ENCODE measurements at places on chromosomes 5 and 9.

DNA sequence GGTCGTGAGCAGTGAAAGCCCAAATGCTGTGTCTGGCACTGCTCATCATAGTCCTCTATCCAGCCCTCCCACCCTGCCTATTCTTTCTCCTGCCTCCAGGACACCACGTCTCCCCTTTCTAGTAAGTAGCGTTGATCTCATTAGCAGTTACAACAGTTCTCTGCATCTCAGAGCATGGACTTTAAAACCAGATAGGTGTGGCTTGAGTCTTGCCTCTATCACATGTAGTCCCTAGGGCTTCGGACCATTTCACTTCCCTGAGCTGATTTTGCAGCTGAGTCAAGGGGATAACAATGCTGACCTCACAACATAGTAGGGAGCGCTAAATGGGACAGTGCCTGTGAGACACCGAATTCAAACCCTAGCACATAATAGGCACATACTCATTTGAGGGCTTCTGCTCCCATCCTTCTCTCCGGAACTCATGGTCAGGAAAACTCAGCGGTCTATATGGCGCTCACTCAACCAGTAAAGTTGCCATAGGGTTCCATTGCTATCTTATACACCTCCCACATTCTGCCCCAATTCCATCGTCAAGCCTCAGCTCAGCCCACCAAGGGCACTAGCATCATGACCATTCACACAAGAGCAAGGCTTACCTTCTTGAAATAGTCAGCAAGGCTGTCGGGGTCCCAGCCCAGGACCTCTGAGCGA, 515 bp downstream of the LCP2 start:
- no peak for DNase-seq

- DNase-seq: no peak
Observed at GRCh38 chr5:6904860-6905259, 191.6 kb downstream of the TENT4A start.

- DNase-seq: no peak
Observed at GRCh38 chr5:375921-376798, 54.6 kb downstream of the AHRR start.

DNA sequence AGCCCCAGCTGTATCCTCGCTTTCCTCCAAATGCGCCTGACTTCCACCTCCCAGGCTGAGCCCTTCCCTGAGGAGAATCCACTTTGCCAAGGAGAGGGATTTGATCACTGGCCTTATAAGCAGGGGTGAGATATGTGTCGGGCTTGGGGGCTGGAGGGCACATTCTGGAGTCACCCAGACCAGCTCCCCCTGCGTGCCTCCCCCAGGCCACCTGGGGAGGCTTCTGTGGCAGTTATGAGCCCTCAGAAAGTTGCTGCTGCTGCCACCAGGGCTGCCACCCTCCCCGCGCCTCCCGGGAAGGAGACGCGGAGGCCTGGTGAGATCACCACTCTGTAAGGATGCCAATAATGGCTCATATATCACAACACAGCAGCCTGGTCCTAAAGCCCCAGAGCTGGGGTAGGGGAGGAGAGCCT, 211.5 kb downstream of the PAPPA start:
- no peak for DNase-seq

DNA sequence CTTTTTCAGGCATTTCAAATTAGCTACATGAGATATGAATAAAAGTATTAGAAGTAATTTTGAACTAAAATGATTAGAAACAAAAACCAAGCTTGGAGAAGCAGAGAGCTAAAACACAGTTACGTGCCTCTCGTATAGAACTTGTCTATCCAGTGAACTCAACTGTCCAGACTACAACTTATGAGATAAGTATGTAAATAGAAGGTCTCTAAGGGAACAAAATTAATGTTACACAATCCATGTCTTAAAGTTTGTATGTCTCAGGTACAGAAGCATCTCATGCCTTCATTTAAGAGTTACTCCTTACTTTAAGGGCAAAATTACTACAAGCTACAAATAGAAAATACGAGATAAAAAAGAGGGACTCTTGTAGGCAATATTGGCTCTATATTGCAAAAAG, 316.8 kb downstream of the CETN3 start:
- DNase-seq: no peak

DNA sequence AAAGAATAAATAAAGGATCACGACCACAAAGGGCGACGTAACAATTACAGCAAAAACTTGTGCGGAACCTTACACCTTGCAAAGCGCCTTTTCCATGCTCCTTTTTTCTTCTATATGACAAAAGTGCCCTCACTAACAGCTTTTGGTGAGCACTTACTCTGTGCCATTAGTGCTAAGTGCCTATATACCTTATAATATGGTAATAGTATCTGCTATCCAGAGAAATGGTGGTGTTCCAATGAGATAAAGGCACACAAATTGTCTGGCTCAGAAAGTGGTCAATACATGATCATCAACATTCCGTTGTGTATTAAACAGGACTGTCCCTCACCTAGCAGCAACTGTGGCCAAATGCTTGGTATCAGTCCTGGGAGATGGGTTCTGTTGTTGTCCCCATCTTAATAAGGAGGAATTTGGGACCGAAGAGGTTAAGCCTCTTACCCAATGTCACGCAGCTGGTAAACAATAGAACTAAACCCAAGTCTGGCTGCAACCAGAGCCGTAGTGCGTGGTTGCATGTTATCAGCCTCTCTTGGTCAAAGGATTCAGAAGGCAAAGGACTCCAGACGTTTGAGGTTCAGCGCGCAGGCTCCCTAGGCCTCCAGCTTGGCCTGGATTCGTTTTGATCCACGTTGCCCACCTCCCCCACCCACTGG, 564 bp upstream of the TOR2A start:
- DNase-seq: no peak

DNA sequence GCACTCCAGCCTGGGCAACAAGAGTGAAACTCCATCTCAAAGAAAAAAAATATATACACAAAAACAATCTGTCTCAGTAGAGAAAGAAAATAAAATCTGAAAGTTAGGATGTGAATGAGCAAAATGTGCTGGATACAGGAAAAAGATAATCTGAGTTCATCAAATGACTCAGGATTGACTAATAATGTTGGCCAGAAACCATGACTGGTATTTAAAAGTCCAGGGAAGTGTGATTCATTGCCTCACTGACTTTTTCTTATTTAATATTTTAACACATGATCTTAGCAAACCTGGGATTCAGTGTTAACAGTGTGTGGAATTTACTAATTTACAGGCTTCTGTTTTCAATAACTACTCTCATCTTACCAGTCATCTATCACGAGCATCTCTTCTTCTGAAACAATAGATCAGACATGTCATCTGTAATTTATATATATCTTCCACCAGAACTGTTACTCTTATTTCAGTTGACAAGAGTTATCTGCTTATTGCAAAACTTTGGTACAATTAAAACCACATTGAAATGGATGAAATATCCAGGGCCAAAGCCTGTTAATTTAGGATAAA, 256.7 kb downstream of the CDH12 start:
- no peak for DNase-seq

DNA sequence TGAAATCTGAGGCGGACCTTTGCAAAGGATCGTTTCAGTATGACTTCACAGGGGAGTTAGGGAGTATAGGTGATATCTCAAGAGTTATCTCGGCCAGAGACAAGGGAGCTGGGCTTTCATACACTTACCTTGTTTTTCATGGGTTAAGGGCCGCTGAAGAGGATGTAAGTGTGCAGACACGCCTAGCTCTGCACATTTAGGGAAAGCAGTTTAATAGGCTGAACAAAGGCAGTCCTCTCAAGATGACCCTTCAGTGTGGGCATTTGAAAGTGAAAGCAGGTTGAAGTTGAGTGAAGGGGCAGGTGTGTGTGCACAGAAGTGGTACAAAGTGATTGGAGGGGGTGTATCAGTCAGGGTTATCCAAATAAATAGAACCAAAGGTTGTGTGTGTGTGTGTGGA, 33.1 kb upstream of the PRXL2C start:
- DNase-seq: no peak

GRCh38 chr5:157689942-157690689, 18.8 kb downstream of the C5orf52 start:
- no peak for DNase-seq

GRCh38 chr9:100303747-100304146, 49.0 kb downstream of the TEX10 start:
- DNase-seq: no peak

DNA sequence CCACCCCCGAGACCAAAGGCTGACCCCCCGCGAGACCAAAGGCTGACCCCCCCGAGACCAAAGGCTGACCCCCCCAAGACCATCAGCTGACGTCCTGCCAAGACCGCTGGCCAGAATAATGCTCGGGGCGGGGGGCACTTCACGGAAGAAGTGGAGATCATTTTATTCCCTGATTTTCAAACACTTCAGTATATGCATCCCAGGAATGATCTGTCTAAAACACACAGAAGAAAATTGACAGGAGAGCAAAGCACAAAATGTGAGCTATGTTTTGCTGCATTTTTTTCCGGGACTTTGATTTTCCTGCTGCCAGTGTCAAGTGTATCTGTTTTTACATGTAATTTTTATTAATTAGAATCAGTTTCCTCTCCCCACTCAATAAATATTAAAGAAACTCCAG, 67.1 kb downstream of the ADAMTS2 start:
- DNase-seq: no peak

DNA sequence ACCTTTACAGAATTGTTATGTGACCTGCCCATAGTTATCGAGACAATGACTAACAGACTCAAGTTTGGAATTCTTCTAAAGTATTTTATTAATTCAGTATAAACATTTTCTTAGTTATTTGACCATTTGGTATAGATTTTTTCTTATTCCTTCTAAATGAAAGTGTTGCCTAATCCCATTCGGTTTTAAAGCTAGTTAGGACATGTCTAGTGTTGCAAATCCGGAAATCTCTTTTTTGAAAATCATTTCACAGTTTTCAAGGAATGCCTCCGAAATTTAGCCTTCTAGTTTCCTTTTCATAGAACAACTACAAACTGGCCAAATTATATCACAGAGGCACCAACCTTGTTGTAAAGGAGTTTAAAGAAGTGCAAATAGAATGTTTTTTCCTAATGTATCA, 171.8 kb downstream of the XRCC4 start:
- no peak for DNase-seq

DNA sequence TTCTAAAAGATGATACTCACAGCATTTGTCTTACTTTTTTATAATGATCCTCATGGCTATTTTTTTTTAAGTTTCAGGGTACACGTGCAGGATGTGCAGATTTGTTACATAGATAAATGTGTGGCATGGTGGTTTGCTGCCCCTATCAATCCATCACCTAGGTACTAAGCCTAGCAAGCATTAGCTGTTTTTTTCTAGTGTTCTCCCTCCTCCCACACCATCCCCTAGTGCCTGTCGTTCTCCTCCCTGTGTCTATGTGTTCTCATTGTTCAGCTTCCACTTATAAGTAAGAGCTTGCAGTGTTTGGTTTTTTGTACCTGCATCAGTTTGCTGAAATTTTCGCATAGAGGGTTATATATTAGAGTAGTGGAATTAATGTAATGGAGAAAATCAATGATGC, 189.1 kb upstream of the CDH12 start:
- DNase-seq: no peak

DNA sequence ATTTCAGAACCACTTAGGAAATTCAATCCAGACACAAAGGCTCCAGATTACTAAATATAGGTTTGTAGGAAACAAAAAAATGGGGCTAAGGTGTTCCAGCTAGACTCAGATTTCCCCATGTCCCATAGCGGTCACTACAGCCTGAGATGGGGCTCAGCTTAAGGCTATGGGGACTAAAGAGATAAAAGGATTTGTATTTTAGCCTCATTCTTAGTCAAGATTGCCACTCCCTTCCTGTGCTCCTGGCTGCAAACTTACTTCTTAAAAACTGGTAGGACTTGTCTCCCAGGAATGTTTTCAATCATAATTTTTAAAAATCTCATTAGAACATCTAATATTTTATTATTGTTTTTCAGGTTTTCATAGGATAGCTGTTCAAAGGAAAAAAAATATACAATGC, 253.8 kb upstream of the DAB2 start:
- DNase-seq: no peak

GRCh38 chr5:72988769-72989168, 32.9 kb downstream of the FCHO2 start:
- DNase-seq: no peak

- no peak for DNase-seq
Observed at GRCh38 chr5:76742583-76742982, 26.7 kb downstream of the F2R start.

DNA sequence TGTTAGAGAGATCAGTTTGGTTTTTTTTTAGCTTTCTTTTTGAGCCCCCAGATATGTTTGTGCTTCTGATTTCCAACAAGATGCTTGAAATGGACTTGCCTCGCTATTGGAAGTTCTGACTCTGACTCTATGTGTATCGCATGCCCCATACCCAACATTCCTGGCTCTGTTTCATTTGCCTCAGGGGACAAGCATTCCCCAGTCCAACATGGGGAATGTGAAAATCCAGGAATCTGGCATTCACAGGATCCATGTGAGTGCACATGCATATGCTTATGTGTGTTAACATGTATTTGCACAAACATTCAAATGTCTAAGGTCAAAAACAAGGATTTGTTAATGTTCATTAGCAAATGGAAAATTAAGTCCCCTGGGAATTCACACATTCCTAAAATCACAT, 233.9 kb downstream of the TLR4 start:
- DNase-seq: no peak

DNA sequence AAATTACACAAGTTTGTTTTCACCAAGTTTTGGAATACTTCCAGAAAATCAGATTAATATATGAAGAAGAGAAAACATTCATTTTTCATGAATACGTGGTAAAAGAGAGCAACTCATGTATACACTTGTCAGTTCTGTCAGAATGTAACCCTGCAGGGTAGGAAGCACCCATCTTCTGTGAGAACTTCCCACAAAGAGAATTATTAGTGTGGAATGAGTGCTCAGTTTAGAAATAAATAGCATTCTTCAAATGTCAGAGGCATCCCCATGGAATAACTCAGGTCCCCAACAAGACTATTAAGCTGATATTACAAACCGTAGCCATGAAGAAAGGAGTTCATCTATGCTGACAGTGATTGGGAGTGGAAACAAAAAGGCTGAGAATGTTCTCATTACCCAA, 45.2 kb downstream of the EPB41L4A start:
- no peak for DNase-seq

DNA sequence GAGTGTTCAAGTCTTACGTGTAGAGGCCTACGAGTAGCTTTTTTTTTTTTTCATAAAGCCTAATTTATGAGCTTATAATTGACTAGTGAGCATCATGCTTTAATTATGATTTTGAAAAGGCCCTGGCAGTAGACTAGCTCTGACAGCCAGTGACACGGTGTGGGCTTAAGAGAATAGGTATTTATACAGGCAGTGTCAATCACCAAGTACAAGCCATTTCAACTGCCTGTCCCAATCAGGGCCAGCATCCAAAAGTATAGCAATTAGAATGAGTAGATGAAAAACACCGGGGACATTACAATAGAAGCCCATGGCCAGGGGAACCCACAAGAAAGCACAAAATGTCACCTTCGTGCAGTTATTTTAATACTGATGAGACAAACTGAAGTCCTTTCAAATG, 552.8 kb downstream of the CAAP1 start:
- DNase-seq: no peak

All from cerebellar nuclear complex (tissue), 1 donor.